Activated T-cell treated with anti-CD3 and anti-CD28 coated beads, Interleukin-2, amount 50 U/mL, for 48 hours (primary cell): ENCODE measurements at places on chromosomes 1 and 21.

DNA sequence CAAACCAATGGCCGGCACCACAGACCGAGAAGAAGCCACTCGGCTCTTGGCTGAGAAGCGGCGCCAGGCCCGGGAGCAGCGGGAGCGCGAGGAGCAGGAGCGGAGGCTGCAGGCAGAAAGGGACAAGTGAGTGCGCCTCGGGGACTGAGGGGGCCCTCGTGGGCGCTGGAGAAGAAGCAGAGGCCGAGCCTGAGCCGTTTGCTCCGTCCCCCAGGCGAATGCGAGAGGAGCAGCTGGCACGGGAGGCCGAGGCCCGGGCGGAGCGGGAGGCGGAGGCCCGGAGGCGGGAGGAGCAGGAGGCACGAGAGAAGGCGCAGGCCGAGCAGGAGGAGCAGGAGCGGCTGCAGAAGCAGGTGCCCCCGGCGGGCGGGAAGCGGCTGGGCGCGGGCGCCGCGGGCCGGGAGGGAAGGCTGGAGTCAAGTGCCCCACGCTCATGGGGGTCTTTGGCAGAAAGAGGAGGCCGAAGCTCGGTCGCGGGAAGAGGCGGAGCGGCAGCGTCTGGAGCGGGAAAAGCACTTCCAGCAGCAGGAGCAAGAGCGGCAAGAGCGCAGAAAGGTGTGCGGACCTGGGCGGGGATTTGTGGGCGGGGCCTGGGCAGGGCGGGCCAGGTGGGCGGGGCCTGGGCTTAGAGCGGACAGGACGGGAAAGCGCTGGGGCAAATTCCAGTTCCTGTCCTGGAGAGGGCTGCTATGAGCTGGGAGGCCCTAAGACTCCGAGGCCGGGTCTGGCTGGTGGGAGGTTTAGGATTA, 22.7 kb downstream of the MAP7D1 start:
- DNase-seq, result no peak

DNA sequence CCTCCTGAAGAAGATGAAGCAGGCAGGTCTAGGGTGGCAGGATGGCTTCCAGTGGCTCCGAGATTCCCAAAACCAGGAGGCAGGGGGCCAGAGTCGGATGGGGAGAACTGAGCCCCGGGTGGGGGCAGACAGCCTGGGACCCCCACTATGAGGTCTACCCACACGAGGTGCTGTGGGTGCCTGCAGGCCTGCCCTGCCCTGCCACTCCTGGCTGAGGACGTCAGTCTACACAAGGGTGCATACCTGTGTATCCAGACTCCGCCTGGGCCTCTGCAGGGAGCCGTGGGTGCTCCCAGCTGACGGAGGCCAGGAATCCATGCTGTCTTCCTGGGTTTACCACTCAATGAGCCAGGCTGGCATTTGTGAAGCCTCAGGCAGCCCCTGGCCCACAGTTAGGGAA, 80.3 kb downstream of the PRDM16 start:
- DNase-seq, result no peak

GRCh38 chr1:59776960-59777852, 37.5 kb upstream of the HOOK1 start:
- DNase-seq, result no peak

DNA sequence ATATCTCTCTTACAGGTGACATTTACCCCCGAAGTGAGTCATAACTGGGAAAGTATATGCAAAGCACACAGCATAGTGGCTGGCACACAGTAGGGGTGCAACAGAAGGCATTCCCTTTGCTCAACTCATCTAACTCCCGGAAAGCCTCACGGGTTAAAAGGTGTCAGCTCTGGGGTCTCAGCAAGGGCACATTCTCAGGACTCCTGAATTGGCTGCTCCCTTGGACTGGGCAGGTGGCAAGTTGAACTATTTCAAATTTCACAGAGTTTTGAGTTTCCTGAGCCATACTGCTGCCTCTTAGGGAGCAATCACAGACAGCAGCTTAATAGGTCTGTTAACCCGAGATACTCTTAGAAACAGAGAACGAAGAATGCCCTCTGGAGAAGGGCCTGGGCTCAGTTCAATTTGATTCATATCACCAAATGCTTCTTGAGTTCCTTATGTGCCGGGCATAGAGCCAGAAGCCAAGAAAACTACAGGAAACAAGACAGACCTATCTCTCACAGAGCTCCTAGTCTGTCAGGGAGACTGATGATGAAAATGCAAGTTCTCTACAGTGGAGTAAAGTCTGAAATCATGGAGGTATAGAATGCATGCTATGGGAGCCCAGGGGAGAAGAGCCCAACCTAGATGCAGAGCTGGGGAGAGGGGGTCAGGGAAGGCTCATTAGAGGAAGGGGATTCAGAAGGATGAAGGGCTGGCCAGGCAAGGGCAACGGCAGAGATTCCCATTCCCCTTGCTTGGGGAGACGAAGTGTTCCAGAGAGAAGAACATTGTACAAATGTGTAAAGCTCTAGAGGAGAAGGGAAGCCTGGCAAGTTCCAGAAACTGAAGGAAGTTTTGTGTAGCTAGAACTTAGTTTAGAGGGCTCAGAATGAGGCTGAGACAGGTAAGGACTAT, 143.9 kb upstream of the HMGB4 start:
- DNase-seq, result no peak

- DNase-seq, result no peak
Observed at GRCh38 chr1:7613106-7613850, 157.8 kb upstream of the VAMP3 start.

- DNase-seq, result no peak
Observed at GRCh38 chr1:71351438-71351837, 270.6 kb upstream of the ZRANB2 start.

DNA sequence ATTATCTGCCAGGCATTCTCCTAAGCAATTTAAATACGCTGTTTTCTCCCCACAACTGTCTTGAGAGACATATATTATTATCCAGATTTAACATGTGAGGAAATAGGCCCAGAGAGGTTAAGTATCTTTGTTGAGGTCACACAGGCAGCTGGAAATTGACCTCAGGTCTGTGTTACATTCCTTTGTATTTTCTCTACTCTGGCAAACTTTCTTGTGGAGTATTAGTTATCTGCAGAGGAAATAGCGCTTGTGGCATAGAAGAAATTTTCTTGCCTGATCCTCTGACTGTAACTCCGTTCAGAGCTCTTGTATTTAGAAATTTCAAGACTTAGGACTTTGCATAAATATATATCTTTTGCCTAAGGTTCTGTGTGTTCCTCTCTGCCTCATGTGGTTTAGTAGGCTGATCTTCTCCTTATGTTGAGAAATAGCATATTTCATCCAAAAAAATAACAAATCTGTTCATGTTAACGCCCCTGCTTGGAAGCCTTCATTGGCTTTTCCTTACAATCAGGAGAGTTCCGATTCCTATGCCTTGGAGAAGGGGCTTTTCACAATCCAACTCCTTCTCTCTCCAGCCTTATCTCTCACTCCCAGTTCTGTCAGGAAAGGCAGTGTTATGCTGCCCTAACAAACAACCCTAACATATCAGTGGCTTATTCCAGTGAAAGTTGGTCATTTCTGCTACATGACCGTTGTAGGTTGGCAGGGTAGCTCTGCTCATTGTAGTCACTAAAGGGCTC, 2.5 kb upstream of the JUN start:
- no peak for DNase-seq

- no peak for DNase-seq
Observed at GRCh38 chr1:207839083-207839413, 71.9 kb downstream of the CD34 start.
